Activated CD4-positive, CD25-positive, alpha-beta regulatory T cell (primary cell): ENCODE measurements at places on chromosomes 7 and 10.

- no peak for DNase-seq
Observed at GRCh38 chr10:132679640-132680039, 106.3 kb downstream of the NKX6-2 start.

DNA sequence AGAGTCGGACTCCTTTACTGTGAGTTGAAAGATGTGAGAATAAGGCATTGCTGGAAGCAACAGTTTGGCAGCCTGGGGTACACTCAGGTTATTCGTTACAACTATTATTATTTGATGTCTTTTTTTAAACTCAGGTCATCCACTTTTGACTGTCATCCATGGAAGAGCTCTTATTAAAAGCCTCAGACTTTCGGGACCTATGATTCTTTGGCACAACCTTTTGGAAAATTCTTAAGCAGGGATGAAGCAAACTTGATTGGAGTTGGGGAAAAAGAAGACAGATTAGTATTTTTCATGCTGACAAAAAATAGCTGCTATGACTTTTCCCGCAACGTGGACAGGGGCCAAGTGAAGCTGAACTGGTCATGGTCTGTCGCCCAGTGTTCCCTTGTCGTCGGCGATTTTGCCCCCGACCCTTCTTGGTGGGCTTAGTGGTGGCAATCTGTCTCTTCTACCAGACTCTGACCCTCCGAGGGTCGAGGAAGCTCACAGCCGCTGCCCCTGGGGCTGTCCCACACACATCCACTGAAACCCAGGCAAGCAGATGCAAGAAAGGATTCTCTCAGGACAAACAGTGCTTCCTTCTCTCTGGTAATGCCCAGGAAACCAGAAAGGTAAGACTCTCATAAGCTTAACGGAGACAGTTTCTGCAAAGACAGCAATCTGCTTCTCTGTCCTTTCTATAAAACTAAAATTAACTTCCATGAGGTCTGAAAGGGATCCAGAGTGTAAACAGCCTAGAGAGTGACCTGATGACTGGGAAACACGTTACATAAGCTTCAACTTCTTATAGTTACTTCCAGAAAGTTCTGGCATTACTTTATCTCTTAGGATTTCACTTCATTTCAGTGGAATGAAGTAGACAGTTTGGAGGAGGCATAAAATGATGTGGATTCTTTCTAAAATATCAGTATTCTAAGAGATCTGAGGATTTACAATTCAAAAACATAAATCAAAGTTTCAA lies 1.0 kb downstream of the CPED1 start:
- DNase-seq = no peak

- no peak for DNase-seq
Observed at GRCh38 chr7:143884241-143884968, 17.6 kb downstream of the TCAF1 start.

- no peak for DNase-seq
Observed at GRCh38 chr10:99372546-99373271, 43.6 kb downstream of the CNNM1 start.

DNA sequence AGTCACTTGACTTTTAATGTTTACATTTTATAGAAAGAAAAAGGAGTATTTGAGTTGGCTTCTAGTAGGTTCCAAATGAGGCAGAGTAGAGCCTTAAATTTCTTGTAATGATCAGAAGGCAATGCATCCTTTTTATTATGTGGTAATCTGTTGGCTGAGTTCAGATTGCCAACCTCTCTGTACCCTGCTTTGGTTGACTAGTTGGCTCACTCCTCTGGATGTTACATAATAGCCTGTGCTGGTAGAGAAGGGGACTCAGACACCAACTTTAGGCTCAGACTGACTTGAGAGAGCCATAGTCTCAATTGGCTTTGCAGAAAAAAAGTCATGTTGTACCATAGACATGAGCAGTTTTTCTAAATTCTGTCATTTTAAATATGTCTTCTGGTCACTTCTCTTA lies 46.8 kb upstream of the GLCCI1 start:
- no peak for DNase-seq

DNA sequence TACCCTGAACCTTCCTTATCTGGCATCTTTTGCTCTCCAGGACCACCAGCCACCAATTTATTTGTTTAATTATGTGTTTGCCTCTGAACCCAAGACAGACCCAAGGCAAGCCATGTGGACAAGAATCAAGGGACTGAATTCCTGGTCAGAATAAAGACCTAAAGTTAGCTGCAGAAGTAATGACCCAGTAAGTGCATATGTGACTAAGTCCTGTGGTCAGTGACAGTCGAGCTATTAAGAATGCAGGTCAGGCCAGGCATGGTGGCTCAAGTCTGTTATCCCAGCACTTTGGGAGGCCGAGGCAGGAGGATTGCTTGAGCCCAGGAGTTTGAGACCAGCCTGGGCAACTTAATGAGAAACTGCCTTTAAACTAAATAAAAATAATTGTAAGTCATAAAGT lies 139.4 kb downstream of the CCDC71L start:
- no peak for DNase-seq

DNA sequence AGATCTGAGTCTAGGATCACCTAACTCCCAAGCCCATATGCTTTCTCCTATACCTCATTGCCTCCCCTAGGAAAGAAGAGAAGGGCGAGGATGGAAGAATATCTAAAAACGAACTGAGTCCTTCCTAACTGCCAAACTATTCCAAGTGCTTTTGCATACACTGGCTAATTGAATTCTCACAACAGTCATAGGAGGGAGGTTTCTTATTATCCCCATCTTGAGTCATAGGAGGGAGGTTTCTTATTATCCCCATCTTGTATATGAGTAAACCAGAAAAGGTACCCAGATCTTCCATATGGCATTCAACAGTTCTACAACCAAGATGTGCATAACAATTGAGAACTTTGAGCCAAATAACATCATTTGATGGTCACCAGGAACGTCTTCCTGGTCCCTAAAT lies 13.1 kb upstream of the FAM204A start:
- no peak for DNase-seq

- DNase-seq = no peak
Observed at GRCh38 chr7:115707258-115708012, 323.1 kb downstream of the TFEC start.

DNA sequence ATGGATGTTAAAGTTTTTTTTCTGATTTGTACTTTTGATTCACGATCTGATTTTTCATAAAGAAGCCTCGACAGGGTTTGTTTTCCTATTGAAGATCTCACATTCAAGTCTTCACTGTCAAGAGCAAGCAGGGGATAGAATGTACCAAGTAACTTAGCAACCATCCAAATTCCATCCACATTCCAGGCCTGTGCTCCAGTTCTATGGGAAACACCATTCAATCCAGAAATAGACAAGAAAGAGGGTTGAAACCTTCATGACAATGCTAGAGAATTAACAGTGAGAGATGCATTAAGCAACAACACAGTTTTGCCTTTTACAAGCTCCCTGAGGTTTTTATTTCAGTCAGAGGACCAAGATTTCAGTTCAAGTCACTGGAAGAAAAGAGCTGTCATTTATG lies 300.2 kb downstream of the NEBL start:
- no peak for DNase-seq

DNA sequence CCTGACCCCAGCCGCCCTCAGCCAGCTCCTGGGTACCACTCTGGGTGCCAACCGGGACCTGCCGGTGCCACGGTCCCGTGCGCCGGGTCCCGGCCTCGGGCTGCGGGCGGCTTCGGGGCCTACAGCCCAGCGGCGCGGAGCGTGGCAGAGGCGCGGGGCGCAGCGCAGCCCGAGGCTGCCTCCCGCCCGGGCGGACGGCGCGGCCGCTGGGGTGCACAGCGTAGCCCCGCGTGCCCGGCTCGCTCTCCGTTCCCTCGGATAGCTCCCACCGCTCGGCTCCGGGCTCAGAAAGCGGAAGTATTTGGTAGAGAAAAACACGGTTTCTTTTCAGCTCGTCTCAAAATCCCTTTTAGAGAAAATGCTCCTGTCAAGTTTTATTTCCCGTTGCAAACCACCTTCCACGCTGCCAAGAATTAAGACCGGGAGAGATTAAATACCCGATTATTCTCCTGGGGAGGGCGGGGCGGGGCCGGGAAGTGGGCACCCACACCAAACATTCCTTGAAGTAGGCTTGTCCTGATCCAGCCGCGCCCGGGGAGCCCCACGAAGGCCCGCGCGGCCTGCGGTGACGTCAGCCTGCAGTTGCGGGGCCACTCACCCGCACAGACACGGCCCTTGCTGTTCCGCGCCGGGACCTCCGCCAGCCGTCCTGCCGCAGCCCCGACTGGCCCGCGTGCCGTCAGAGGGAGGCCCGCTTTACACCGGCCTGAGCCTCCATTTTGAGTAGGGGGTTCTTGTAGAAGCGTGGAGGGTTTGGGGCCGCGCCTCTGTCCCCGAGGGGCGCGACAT lies 7.2 kb downstream of the HOXA13 start:
- no peak for DNase-seq

GRCh38 chr7:129777993-129778769 lies 166.7 kb downstream of the NRF1 start:
- no peak for DNase-seq

DNA sequence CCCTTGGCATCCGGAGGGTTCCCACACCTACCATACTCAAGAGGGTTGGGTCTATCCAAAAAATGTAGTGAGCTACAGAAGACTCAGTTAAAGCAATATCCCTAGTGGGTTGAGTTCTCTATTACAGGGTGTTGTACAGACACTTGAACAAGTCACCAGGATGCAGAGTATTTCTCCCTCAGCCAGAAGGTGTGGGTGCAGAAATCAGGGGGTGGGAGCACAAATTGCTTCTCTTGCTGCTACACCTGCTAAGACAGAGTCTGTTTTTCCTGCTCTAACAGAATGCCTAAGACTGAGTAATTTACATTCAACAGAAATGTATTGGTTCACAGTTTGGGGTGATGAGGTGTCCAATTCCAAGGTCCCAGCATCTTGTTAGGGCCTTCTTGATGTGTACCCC lies 433.4 kb downstream of the TCERG1L start:
- no peak for DNase-seq
